ENCODE measurements at places on chromosomes 13 and 19.

DNA sequence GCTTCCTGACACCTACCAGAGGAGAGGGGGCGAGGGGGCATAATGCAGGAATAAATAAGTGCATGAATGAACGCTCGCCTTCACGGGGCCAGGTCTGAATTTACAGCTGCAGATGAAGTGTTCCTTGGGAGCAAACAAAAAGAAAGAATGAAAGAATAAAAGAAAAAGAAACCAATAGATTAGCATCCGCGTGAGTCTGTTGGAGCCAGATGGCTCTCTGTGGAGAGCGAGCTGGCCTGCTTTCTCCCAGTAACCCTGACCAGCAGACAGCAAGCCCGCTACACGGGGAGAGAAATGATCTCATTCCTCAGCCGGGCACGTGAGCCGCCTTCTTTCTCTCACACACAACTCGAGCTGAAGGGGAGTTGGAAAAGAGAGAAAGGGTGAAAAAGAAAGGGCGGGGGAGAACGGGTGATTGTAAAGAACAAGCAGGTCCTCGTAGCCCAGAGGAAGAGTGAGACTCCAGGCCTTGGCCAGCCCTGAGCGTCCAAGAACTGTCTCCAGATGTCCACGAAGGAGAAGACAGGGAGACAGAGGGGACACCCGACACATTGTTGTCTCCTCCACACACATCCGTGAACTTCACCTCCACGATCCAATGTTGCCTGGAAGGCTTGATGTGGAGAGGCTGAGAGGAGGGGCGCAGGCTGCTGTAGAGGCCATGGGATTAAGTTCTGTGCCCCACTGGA, 81.4 kb downstream of the RNASEH2B start:
- no peak for DNase-seq

GRCh38 chr13:77387607-77388200, 60.8 kb upstream of the MYCBP2 start:
- DNase-seq, result no peak

DNA sequence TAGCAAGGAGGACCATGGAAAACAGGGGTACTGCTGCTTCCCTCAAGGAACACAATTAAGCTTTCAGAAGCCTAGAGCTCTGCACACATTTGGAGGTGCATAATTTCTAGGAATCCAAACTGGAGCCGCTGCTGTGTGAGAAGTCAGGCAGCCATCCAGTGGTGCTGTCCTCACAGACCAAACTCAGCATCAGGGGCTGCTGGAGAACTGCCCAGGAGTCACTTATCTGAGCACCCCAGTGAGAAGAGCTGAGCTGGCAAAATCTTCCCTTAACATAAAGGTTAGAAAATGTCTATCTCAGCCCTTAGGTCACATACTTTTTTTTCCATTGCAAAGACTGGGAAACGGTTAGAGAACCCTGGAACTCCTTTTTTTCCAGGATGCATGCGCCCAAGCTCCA, 72.8 kb downstream of the ATP7B start:
- DNase-seq, result no peak

- no peak for DNase-seq
Measured at GRCh38 chr19:22421797-22422196, 349 bp downstream of the ZNF98 start.

DNA sequence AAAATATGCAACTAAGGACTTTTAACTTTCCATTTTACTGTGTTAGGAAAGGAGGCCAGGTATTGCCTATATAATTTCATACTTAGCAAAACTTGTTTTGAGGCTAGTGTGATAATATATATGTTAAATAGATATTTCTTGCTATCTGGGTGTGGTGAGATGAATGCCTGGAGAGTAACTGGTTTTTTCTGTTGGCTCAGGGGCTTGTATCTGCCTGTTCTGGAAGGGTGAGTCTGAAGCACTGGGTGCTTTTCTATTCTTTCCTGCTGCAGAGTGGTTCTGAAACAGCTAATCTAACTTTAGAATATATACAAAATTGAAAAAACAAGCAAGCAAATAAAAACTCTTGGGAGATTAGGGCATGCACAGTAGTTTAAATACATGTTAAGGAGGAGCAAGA, 64.6 kb upstream of the MYCBP2 start:
- no peak for DNase-seq

DNA sequence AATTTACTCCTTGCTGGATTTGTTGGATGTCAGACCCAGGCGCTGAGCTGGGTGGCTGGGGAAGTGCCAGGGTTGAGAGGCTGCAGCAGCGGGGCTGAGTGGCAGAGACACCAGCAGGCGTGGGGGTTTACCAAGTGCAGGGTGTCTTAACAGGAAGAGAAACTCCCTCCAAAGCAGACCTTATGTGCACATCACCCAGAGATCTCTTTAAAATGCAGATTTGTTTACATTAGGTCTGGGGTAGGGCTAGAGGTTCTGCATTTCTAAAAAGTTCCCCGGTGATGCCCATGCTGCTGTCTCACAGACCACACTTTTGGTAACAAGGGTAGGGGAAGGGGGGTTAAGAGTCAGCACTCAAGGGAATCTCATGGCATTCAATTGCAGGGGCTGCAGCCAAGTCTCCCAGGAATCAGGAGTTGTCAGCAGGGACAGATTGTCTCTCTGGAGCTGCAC, 80.7 kb upstream of the OLFM4 start:
- no peak for DNase-seq

DNA sequence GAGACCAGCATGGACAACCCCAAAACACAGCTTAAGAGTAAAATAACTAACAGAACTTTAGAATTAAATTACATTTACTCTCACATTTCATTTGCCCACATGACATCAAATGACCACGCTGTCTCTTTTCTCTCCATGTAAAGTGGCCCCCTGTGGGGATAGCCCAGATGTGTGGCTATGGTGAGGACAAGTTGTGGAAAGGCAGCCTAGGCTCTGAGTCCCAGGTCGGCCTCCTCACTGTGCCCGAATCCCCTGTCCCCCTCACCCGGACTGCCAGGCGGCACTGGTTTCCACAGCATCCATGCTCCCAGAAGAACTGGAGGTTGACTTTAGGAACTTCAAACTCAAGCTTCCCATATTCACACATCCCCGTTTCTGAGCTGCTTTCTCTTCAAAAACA, 111.8 kb upstream of the UQCRFS1 start:
- no peak for DNase-seq

- DNase-seq, result no peak
Measured at GRCh38 chr13:110929104-110929777, 14.4 kb upstream of the ANKRD10 start.

DNA sequence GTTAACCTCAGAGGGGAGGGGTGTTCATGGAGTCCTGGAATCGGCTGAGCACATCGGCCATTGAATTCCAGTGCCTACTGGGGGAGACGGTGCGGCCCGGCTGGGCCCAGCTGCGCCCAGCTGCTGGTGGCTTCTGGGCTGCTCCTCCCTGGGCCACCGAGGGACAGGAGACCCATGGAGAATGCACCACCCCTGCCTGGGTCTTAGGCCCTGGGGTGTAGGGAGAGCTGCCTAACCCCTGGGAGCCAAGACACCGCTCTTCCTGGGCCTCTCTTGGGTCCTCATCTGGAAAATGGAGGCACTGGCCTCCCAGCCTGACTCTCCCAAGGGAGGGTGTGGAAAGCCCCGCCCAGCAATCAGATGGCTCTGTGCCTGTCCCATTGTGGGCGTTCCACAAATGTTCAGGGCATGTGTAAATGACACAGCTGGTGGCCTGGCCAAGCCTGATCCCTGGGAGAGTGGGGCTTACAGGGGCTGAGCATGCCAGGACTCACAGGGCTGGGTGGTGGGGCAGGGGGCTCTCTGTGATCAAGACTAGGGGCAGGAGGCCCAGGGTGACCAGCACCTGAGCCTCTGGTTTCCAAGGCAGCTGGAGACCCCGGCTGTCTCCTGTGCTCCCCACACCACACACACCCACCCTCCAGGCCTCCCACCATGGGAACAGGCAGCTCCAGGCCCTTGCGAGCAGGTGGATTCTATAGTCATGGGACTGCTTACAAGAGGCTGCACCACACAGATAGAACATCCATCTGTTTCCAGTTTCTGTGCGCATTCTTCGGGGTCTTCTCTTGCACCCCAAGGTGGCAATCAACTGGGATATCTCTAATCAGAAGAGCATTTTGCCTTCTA, 150.9 kb downstream of the URI1 start:
- DNase-seq, result no peak

DNA sequence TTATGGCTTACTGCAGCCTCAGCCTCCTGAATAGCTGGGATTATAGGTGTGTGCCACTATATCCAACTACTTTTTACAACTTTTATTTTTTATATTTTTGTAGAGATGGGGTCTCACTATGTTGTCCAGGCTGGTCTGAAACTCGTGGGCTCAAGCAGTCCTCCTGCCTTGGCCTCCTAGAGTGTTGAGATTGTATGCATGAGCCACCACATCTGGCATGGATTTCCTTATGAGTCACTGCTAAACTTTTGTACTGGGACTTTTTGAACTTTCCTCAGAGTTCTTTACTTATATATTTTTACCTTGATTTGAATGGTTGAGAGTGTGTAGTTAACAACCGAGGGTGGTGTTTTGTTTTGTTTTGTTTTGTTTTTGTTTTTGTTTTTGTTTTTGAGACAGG, 33.4 kb downstream of the DNAJC3 start:
- DNase-seq, result no peak

DNA sequence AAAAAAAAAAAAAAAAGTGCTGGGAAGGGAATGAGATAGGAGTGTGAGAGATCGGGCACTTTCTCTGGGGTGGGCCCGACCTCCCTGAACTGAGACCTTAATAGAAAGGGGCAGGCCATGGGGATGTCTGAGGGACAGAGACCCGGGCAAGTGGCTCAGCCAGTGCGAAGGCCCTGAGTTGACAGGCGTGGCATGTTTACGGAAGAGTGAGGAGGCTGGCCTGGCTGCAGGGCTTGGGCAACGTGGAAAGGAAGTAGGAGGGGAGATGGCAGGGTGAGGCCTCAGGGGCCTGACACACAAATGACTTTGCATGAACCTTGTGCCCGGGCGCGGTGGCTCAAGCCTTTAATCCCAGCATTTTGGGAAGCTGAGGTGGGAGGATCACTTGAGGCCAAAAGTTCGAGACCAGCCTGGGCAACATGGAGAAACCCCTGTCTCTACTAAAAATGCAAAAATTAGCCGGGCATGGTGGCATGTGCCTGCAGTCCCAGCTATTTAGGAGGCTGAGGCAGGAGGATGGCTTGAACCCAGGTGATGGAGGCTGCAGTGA, 13.9 kb downstream of the FCHO1 start:
- no peak for DNase-seq

DNA sequence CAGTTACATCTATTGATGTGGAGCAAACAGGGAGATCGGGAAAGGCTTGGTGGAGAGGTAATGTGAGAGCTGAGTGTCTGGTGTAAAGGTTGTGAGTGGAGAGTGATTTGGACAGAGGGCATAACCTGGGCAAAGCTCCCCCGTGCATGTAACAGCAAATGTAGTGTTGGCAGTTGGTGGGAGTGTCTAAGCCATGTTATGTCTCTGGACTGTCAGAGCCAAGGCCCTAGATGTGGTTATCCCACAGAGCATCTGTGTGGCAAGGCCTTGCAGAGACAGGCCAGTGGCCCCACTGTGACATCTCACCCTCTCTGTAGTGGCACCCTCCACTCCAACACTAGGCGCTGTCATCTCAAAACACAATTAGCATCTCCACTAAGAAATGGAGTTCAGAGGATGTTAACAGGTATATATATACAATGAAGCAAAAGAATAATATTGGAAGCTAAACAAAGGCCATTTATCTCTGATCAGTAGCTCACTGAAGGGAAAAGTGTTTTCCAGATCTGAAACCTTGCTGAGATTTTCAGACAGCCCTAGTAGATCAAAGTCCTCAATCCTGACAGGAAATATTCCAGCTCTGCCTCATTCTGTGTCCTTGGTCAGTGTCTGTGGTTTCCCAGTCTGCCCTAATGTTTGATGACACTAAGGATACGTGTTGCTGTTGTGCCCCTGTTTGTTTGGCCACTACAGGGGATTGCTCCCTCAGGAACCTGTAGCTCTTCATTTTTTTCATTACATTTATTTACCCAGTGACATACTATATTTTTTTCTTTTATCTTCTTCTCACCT, 20.2 kb downstream of the POLR1D start:
- no peak for DNase-seq

GRCh38 chr13:99269627-99270241, 11.6 kb upstream of the GPR18 start:
- no peak for DNase-seq

GRCh38 chr19:42452590-42452989, 9.8 kb upstream of the CXCL17 start:
- no peak for DNase-seq

DNA sequence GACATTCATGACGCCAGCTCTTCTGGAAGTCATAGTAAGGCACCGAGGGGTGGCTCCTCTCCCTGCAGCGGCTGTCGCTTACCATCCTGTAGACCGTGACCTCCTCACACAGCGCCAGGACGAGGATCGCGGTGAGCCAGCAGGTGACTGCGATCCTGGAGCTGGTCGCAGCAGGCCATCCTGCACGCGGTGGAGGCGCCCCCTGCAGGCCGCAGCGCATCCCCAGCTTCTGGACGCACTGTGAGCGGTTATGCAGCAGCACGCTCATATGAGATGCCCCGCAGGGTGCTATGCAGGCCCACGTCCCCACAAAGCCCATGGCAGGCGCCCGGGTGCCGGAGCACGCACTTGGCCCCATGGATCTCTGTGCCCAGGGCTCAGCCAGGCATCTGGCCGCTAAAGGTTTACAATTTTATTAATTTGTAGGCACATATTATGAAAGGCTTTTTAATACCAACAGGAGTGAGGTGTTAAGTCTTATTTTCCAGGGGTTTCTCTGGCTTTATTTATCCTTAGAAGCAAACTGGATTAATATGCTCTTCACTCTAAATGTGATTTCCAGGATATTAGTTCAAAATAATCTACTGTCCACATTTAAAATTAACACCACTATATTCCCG, 35.6 kb upstream of the PSPC1 start:
- DNase-seq, result peak; percentile 19

DNA sequence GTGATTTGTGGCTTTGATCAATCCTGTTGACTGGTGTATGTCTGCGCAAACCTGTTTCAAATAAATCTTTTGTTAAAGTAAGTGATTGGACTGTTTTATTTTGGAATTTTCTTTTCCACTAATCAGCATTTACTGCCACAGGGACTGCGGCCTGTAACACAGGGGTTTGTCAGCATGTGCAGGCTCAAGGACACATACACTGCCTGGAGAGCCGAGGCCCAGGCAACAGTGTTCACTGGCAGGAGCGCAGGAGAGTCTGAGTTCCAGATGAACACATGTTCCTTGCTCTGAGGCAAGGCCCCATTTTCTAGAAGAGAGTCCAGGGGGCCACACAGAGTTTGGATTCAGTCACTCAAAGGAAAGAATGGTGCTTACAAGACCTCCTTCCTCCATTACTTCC, 26.0 kb downstream of the SHISA2 start:
- no peak for DNase-seq

DNA sequence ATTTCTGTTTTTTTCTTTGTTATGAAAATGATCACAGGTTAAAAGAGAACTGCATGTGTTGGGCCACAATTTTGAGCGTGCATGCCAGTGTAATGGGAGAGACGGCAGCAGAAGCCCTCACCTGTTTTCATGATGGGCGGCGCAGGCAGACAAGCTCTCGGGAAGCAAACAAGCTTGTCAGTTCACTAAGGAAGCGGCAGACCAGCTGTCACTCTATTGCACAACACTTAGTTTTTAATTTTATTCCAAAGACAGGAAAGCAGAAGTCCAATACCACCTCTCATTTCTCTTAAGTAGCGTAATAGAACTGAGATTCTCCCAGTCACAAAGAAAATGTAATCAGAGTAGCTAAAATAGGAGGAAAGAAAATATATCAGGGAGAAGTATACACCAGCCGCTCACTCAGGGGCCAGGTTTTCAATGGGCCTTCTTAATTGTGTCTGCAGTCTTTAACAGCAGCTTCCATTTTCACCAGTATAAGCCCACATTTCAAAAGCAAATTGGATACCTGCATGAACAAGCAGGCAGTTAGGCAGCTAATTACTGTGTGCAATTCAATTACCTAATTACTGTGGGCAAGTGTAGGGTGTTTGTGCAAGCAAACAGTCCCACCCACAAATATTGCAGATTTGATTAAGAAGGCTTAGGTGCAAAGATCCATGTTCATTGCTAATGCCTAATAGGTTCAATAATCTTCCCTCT, 711.4 kb downstream of the DIAPH3 start:
- DNase-seq, result no peak

All from activated CD4-positive, alpha-beta T cell treated with anti-CD3 and anti-CD28 coated beads, Interleukin-2, amount 50 U/mL, for 1 hour (primary cell).